ENCODE measurements at places on chromosomes 12 and 14.

DNA sequence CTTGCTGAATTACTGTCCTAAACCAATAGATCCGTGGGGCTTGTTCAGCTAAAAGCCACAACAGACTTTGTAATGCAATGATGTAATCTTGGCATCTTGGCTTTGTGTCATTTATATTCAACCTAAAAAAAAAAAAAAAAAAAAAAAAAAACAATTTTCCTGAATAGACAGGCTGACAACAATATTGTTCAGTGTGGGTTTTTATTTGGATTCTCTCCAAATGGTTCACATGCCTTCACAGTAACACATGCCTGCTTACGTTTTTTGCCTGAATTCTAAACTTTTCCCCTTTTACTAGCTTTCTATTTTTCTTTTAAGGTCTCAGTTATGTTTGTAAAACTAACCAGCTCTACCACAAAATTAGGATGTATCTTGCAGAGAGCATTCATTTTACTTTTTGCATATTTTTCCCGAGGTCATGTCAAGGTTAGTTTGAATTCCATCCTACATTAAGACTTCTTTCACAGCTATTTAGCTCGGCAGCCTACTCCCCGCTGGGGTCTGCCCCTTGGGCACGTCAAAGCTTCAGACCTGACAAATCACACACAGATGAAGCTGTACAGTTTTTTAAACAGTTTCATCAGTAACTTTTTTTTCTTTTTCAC is 213.7 kb upstream of the NPAS3 start:
- DNase-seq = no peak

DNA sequence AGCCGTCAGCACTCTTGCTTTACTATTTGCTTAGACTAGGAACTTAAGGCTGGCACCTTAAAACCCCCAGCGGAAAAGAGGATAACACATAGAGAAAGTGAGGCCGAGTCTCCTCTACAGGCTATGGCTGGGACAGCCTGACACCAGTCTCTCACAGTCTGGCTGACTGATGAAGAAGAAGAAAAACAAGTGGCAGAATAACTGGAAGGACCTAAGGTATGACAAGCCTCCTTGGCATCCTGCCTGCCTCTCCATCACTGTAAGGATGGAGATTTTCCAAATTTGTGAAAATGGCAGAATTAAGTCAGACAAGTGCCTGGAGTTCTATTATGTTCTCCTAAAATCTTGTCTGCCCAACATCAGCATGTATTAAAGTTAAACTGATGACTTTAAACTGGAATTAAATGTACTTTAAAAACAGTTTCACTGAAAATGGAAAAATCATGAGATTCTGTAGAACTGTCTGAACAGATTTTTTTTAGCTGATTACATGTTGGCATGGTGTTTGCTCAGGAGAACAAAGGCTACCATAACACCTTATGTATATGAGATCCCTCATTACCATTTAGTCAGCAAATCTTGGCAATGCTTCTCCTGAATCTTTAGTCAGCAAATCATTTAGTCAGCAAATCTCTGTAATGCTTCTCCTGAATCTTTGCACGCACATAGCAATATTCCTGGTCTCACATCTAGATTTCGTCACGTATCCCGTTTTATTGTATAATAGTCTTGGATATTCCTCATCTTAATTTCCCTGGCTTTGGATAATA is 140.3 kb upstream of the AEBP2 start:
- DNase-seq = no peak

DNA sequence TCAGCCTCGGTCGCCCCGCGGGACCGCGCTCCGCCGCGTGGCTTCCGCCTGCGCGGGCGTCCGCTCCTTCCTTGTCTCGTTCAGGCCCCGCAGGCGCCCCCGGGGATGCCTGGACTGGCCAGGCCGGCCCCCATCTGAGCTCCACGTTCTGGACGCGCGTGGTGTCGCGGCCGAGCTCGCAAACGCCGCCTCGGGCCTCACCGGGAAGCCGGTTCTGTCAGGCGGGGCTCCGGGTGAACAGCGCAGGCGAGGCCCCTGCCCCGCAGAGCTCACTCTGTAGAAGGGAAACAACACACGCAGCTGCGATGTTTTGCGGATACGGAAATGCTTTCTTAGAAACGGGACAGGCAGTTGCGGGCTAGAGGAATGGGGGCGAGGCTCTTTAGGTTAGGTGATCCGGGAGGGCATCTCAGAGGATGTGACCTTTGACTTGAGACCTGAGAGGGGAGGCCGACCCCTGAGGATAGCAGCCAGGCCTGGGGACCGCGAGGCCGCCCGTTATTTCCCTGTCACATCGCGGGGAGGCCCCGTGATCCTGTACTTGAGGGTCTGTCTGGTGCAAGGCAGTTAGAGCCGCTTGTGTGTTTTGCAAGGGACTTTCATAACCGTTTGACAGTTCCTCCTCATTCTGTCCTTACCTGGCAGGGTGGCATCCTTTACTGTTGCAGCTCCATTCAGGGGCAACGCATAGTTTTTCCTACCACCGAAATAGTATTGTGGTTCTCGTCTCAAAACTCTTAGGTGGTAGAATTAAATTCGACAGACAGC is 584 bp downstream of the VRK1 start:
- peak; percentile 44 for DNase-seq

DNA sequence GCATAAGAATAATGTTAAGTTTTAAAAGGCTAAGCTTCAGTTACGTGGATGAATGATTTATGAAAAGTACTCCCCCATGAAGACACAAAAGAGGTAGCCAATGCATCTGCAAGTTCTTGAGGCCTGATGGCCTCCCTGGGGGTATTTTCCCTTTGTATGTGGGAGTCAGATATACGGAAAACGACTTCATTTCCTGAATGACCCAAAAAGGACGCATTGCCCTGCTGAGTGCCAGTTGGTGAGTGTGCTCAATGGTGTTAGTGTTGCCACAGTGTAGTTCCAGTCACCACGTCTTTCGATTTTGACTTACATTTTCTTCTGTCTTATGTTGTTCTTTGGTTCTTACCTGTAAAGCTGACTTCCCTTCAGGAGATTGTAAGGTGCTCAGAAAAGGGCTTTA is 8.0 kb downstream of the ETV6 start:
- no peak for DNase-seq

DNA sequence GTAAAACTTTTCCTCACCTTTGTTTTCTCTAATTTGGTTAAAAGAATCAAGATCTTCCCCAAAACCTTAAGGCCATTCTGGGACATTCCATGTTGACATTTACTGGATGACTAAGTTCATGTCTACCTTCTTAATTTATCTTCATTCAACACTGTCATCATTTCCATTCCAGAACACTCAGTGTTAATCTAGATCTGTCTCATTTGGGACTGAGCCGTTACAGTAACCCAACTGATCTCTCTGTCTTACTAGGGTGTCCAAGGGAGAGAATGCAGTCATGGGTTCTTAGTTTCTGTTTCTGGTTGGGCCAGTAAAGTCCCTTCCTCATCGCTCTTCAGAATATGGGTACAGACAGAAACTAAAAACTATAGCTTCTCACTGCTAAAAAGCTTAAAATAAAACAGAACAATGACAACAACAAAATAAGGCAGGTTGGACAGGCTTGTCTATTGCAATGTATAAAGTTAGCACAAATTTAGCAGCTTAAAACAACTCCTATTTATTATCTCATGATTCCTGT is 144.8 kb downstream of the ASCL1 start:
- DNase-seq = no peak
